ENCODE measurements at places on chromosomes 16 and 17.

GRCh38 chr17:62644487-62645173 is 17.2 kb downstream of the MRC2 start:
- DNase-seq, result no peak

- DNase-seq, result no peak
These were observed 12.1 kb downstream of the NHERF1 start for GRCh38 chr17:74760404-74761105.

- peak; percentile 62 for DNase-seq
These were observed 27.0 kb upstream of the NXPH3 start for GRCh38 chr17:49548506-49549310.

- no peak for DNase-seq
These were observed 3.2 kb downstream of the DPEP1 start for GRCh38 chr16:89616623-89617022.

GRCh38 chr16:51545951-51546350 is 394.9 kb upstream of the SALL1 start:
- DNase-seq, result no peak

- no peak for DNase-seq
These were observed 181.5 kb downstream of the ZNF423 start for GRCh38 chr16:49674351-49674851.

DNA sequence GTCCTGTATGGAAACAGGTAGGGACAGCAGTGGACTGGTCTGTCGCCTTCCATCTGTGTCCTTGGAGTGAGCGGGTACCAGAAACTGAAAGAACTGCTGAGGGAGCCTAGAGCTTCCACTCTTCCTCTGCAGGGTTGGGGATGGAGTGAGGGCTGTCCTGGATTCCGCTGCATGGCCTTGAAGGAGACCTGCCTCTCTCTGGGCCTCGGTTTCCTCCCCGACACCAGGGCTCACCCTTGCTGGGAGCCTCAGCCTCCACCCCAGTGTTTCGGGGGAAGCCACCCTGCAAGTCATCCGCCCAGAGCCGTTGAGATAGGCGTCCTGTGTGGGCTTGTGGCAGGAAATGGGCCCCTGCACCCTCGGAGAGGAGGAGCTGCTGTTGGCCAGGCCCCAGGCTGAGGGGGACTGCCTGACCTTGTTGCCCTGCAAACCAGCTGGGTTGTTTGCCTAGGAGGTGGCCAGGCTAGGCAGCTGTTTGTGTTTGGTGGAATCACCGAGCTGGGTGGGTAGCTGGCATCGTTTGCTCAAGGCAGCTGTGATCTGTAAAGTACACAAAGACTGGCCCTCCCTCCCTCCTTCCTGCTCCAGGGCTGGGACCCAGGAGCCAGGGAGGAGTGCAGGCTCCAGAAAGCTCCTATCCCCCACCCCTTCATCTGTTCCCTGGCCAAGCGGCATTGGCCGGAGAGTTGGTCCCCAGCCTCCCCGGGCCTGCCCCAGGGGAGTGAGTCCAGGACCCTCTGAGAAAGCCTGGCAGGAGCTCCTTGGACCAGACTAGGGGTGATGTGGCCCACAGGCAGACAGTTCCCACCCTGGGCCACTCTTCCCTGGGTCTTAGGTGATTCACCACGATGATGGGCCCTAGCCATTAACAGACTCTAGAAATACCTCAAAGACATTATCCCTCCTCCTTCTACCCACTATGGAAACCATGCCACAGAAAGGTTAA is 1.3 kb downstream of the RAB37 start:
- DNase-seq, result peak; percentile 53
